ENCODE measurements at places on chromosomes 3 and 15.

DNA sequence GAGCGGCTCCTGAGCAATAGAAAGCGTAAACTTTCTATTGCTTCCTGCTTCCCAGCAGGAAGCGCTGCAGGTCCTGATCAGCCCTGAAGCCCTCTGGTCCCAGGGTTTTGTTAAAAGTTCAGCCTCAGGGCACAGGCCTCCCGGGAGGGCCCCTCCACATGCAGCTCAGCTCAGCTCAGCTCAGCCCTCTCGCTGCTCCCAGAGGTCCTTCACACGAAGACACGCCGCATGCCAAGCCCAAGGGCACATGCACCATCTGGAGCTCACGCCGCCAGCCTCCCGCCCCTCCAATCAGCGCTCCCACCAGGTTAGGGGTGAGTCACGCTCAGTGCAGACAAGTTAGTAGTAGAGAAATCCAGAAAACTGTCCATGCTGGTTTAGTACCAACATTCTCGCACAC, 12.7 kb downstream of the TKT start:
- DNase-seq = peak; percentile 82

DNA sequence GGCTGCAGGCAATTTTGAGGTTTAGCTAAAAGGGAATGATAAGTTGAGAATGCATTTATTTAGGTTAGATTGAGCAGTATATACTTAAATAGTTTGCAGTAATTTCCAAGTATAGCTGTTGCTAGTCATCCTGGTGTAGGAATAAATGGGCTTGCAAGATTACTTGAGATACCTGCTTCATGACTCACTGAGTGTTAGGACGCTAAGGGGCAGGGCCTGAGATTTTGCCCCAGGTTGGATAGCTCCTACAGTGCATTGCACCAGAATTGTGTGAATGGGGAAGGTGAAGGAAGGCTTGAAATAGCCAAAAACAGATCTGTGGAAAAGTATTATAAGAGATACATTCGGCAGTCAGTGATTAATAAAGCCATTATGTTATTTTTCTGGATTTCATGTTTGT, 72.8 kb downstream of the KCNH8 start:
- no peak for DNase-seq

DNA sequence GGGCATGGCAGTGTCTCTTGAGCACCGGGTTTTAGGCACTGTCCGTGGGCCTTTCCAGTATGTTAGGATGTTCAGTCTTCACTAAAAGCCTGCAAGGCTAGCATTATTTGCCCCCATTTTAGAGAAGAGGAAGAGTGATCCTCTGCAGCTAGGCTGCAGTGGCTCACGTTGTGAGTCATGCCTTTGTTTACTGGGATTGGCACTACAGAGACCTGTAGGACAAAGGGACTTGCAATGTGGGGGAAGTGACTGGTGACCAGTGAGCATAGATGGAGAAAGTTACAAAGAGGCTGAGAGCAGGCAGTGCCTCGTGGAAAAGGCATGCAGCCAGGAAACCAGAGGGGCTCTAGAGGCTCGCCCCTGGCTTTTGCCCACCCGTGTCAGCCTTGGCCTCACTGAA, 26.8 kb upstream of the CPNE9 start:
- no peak for DNase-seq

DNA sequence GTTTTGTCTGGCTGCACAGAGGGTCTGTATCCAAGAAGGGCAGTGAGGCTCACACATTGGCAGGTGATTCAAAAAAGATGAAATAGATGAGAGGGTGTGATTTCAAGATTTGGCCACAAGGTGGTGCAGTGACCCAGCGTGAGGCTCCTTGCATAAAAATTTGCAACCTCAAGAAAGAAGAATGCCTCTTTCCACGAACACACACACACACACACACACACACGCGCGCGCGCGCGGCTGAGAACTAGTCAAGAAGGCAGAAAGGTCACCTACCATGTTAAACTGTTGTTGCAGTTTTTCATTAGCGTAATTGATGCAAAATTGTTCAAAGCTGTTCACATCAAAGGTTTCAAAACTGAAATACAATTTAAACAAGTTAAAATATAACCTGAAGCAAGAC, 39.2 kb downstream of the MYO5C start:
- peak; percentile 43 for DNase-seq

DNA sequence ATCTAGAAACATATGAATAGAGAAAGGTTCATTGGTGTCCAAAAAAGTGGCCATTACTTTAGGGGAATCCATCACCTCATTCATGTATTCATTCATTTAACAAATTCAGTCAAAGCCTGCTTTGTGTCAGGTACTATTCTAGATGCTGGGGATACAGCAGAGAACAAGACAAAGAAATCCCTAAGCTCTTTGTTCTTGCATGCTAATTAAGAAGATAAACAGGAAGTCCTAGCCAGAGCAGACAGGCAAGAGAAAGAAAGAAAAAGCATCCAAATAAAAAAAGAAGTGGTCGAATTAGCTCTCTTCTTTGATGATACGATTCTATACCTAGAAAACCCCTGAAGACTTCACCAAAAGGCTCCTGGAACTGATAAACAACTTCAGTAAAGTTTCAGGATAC, 12.4 kb upstream of the ZMAT3 start:
- DNase-seq = no peak

DNA sequence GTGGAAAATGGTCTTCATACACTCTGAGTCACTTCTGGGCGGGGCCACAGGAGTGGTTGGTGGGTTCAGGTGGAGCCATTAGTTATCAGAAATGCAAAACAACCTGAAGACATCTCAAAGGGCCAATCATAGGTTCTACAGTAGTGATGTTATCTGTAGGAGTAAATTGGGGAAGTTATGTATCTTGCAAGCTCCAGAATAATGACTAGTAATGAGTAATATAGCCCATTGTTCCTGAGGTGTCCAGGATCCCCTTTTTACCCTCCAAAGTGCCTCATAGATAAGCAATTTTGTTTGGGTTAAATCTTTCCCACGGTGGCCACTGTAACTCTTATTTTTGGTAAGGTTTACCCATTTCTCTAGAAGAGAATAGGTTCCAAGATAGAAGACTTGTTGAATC, 91.7 kb downstream of the PIK3R4 start:
- DNase-seq = no peak

DNA sequence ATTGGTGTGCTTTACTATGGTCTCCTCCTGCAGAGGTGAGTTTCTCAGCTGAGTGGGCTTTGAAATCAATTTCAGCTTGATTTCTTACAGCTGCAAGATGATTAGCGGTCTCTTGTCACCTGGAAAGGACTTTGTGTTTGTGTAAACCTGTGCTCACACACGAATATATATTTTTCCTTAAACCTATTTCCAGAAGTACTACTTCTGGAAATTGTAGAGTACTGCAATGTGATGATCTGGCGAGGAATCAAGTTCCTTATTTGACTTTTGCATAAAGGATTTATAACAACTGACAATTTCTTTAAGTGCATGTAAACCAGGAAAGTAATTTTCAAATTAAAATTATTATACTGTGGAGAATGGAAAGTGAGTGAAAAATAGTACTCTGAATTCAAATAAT, 2.1 kb downstream of the MCTP2 start:
- no peak for DNase-seq

GRCh38 chr15:39591141-39591895, 10.4 kb downstream of the THBS1 start:
- peak; percentile 16 for DNase-seq

DNA sequence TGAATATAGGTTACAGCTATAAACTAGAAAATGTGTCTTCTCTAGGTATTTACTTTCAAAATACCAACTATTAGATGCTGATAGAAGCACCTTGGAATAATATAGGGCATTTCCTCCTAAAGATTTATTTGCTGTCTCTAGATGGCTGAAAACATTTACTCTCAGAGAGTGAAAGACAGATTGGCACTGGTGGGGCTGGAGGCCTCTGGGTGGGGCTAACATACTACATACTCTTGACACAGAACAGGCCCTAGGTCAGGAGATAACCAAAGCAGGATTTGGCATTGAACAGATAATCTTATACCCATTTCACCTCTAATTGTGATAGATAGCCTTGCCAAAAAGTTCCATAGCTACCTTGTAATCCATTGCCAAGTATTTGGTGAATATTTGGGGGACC, 253.3 kb upstream of the TBC1D5 start:
- no peak for DNase-seq

DNA sequence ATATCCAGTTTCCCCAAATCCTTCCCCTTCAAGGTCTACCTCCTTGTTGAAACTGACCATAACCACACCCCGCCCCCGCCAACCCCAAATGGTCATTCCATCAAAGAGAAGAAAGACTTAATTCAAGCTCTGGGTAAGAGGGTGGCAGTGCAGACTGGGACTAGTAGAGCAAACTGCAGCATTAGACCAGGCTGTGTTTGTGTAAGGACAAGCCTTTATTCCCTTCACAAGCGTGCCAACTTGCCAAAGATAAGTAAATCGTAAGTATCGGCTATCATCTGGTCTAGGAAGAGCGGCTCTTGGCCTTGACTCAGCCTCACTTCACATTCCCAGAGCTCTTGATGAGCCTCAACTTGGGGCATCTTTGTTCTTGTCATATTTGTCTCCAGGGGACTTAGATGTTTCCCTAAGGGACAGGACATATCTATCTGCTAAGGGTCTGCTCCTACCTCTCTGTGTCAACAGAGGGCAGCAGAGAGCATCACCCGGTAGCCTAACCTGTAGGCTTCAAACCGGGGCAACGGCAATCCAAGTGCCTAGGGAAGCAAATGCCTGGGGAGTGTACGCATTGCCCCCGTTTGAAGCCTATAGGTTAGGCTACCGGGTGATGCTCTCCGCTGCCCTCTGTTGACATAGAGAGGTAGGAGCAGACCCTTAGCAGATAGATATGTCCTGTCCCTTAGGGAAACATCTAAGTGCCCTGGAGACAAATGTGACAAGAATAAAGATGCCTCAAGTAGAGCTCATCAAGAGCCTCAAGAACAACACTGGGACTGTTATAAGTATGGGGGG, 8.9 kb upstream of the MAP3K13 start:
- DNase-seq = no peak

DNA sequence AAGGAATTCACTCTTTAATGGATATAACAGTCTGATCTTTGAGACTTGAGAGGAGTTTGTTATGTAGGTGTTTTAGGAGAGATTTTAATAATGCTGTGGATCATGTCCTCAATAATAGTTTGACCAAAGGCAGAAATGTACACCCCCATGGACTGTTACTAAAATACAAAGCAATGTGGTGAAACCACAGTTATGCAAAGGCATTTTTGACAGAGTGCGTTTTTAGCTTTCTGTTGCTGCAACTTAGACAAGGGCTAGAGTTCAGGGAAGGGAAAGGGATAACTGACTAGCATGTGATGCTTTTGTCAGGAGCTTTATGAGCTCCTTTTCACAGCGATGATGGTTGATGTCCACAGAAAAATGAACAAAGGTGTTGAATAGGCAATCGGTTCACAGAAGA, 3.6 kb upstream of the STARD5 start:
- DNase-seq = peak; percentile 80

GRCh38 chr3:44960387-44961026, 15.5 kb downstream of the ZDHHC3 start:
- no peak for DNase-seq

GRCh38 chr3:45939341-45939771, 3.9 kb upstream of the CXCR6 start:
- no peak for DNase-seq

DNA sequence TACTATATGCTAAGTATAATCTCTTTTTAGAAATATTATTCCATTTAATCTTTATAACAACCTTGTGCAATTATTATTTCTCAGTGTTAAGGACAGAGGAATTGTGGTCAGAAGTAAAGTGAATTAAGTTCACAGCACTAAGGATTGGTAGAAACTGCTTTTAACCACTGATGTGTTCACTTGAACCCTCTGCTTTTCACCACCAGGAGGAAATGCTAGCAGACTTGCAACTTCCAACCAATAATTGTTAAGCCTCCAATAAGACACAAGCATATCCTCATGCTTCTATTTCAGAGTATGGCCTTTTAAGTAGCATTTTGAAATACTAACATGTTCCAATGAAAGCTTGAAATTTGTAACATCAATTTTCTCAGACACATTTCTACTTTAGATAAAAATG, 527.4 kb downstream of the SI start:
- DNase-seq = no peak

DNA sequence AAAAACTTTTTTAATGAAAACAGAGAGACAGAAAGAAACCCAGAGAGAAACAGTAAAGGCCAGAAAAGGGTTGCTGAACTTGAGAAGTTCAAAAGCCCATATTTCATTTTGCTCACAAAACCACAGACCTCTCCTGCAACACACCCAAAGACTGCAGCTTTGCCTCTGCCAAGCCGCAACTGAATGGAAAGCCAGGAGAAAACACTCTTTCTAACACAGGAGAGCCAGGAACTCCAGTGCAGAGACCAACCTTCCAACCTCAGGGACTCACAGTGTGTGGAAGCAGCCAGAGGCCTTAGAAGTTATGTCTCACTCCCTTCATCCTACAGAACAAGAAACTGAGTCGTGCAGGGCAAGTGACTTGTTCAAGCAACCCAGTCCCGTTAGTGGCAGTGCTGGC, 163.1 kb upstream of the HES1 start:
- no peak for DNase-seq

DNA sequence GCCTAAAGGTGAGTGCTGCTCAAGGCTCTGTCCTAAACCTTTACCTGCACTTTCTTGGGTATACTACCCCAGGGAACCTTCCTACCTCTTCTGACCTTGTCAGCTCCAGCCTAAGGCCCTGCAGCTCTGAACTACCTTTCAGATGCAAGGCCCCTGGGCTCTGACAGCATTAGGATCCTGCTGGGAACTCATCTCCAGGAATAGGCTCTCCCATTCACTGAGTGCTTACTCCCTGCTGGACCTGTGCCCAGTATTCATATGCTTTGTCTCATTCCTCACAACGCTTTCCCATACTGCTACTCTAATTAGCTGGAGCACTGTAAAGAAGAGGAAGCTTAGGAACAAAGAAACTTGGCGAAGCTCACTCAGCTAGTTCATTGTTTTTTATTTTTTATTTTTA, 53.8 kb upstream of the RAB6B start:
- no peak for DNase-seq

GRCh38 chr3:24145981-24146822, 201.1 kb downstream of the NR1D2 start:
- DNase-seq = peak; percentile 82

DNA sequence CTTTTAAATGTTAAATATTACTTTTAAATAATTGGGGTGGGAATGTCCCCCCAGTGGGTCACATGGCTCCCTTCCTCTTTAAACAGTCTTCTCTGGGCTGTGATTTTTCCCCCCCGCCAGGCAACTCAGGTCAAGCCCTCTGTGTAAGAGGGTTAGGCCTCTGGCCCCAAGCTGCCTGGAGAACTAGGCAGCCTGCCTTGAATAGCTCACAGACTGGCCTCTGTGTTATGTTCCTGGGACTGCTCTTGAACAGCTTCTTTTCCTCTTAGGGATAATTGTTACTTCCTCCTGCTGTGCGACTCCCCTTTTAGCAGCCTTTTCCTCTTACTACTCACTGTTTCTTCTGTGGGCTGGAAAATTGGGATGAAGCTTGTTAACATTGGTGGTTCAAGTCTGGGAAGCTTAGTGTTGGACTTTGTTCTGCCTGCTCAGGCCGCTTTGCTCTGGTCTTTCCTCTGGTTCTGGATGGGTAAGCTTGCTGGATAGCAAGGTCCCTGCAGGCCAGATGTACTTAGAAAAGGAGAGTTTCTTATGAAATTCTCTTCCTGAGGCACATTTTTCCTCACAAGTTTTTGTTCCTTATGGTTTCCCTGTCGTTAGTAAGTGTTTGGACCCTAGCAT, 2.2 kb downstream of the TEX264 start:
- no peak for DNase-seq

GRCh38 chr3:150754896-150755295, 8.1 kb downstream of the SIAH2 start:
- no peak for DNase-seq
